Activated CD8-positive, alpha-beta memory T cell treated with anti-CD3 and anti-CD28 coated beads for 1 hour (primary cell): ENCODE measurements at places on chromosomes 3 and 15.

- DNase-seq, result no peak
Measured at GRCh38 chr3:97932387-97932801, 39.8 kb downstream of the RIOX2 start.

GRCh38 chr3:129439226-129439816 is 427 bp downstream of the MBD4 start:
- DNase-seq, result no peak

DNA sequence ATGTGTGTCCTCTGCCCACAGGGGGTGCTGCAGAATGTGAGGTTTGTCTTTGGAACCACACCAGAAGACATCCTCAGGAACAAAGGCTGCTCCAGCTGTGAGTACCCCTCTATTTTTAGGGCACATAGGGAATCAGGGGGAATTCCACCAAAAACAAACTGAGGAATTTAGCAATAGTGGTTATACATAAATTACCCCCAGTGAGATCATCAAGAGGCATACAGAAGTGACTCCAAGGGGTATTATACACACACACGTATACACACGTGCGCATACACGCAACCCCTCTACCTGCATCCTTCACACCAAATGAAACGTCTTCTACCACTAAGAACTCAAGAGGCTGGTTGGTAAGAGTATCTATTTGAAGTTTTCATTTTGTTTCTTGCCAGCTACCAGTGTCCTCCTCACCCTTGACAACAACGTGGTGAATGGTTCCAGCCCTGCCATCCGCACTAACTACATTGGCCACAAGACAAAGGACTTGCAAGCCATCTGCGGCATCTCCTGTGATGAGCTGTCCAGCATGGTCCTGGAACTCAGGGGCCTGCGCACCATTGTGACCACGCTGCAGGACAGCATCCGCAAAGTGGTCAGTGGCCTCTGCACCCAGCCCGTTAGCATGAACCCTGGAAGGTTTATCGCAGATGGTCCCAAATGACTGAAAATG is 2.9 kb downstream of the THBS1 start:
- no peak for DNase-seq

DNA sequence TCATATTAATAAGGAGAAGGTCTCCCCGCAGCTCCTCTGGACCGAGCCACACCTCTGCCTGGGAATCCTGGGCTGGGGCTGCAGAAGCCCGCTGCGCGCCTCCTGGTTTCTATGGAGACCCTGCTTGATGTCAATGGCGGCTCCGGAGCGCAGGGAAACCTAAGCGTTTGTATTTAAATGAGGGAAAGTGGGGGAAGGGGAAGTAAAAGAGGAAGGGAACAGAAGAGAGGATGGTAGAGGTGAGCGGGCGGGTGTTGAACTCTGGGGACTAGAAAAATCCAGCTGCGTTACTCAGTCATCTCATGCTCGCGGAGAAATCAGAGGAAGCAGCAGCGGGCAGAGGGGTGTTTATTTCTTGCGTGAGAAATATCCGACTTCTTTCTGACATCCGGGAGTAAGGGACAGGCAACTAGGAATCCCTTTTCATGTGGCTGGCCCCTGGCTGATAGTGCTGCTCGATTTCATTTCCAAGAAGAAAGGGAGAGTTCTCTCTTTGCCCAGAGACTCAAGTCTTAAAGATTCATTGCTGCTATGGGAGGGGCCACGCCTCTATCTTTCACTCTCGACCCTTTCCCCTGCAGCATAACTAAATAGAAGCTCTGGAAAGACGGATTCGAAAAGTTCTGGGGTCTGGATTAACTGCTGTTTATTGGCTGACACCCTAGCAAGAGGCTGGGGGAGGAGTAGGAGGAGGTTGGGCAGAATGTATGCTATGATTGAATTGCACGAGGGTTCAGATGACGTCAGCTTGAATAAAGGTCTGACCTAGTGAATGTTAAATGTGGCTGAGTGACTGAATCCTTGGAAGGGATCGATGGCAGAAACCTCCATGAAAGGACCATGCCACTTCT is 110.5 kb upstream of the GAP43 start:
- DNase-seq, result no peak

DNA sequence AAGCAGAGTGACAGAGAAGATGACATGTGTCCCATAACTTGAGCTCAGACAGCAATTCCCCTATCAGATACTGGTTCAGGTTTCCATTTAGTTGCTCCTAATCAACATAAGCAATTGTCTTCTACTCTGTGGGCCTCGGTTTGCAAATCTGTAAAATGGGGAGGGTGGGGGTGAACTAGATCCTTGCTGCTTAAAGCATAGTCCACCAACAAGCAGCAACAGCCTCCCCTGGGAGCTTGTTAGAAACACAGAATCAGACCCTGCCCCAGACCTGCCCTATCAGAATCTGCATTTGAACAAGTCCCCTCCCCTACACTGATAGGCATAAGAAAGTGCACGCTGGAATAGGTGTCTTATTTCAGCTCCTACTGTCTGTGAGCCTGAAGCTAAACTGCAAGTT is 87.8 kb downstream of the CEMIP start:
- DNase-seq, result no peak

GRCh38 chr3:167839460-167840134 is 104.1 kb downstream of the SERPINI1 start:
- no peak for DNase-seq

- DNase-seq, result no peak
Measured at GRCh38 chr15:82663186-82663600, 16.0 kb upstream of the CPEB1 start.

DNA sequence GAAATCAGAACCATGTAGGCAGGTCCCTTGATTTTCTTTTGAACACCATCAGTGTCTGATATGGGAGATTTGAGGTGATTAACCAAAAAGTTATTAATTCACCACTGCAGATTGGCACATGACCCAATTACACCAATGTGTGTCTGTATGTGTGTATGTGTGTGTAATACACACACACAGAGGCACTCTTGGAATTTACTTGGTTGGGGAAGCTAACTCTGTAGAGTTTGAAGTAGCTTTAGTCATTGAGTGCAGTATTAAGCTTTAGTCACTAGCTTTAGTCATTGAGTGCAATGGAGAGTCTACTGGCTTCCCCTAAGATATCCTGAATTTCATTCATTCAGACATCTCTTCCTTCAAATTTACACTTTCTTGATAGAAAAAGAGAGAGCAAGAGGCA is 109.4 kb upstream of the C15orf61 start:
- no peak for DNase-seq

- no peak for DNase-seq
Measured at GRCh38 chr3:29759411-29760225, 478.7 kb downstream of the RBMS3 start.

GRCh38 chr3:168251371-168251770 is 155.6 kb upstream of the GOLIM4 start:
- no peak for DNase-seq

DNA sequence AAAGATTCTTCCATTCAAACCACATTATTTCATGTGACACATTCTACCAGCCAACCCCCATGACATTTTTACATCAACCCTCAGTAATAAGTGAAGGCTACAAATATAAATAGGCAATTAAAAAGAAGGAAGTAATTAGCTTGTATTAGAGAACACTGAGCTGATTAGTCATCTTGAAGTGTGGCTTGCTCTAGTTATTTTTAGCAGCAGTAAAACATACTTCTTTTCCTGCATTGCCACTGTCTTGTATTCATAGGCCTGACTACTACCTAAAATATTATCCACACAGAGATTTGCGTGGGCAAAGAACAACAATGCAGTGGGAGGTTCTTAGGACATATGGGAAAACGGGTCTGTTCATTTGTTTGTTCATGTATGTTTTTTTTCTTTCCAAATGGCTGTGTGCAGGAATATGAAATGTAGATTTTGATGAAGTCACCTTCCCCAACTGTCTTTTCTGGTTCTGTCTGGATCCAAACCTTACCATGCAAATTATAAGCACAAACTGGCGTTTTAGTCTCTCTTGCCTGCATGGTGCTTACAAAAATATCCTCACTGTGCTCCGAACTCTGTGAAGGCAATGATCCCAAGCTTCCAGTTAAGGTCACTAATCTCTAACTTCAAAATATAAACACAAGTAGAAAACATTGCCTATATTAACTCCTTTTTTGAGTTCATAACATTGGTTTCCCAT is 31.5 kb upstream of the TM4SF4 start:
- no peak for DNase-seq

DNA sequence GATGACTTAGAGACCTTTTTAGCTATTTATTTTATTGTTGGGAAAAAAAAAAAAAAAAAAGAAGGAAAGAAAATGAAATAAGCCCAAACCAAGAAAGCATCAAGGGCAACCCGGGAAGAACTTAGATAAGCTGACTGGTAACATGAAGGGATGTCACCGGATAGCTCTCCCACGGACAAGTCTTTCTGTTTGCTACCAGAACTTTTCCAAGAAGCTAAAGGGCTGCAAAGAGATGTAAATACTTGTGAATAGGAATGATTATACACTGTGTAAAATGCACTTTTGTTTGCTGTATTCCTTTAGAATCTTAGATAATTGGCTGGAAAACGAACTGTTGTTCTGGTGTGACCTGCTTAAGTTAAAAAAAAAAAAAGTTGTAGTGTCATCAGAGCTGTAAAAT is 2.8 kb downstream of the FOXB1 start:
- no peak for DNase-seq

GRCh38 chr3:17352620-17353019 is 389.8 kb downstream of the TBC1D5 start:
- DNase-seq, result no peak

GRCh38 chr3:46670000-46670890 is 23.2 kb downstream of the ALS2CL start:
- DNase-seq, result no peak

GRCh38 chr15:101062063-101062462 is 142.9 kb downstream of the LRRK1 start:
- DNase-seq, result no peak

GRCh38 chr3:184765730-184766074 is 46.3 kb upstream of the VPS8 start:
- no peak for DNase-seq

DNA sequence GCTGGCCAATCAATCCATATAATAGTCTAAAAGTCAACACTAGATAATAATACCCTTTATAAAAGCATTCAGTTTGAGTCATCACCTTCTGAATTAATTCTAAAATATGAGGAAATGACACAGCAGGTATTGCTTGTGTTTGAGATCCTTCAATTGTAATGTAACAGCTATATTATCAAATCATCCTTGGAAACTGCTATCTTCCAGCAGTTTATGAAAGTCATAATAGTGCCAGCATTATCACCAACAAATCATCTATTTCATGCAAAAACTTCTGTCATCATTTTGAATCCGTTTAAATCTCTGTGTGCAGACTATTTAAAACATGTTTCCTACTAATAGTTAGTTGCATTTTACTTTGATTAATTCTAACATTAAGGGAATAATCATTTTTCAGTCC is 468.7 kb downstream of the CADM2 start:
- no peak for DNase-seq

- no peak for DNase-seq
Measured at GRCh38 chr15:63112871-63113270, 8.8 kb upstream of the LACTB start.

- DNase-seq, result no peak
Measured at GRCh38 chr3:48218537-48218936, 4.8 kb upstream of the CAMP start.
